ENCODE measurements at places on chromosomes 12 and 14. TPM values are rescaled to one million over a fixed set of nuclear protein-coding genes. Genes with fewer than 3 reads are reported as not detected.

- H3K4me3 ChIP-seq, result no peak overlapping the region
- peaks cover 2% of the 10 kb centered on the region for H3K27me3 ChIP-seq
- DNase-seq, result no peak
These were observed 56.3 kb downstream of the SLC6A15 start for GRCh38 chr12:84856156-84856900.

The TSHR gene
- total RNA-seq, result 0.70 TPM

The SRRM4 gene
- total RNA-seq, result not detected

GRCh38 chr14:64074961-64075612, 219.1 kb downstream of the ESR2 start:
- H3K27ac ChIP-seq, result no peak overlapping the region
- H3K27me3 ChIP-seq, result no peaks in the 10 kb centered on the region
- peaks cover 56% of the 10 kb centered on the region for H3K36me3 ChIP-seq
- H3K4me1 ChIP-seq, result peaks cover 4% of the 10 kb centered on the region
- H3K4me3 ChIP-seq, result no peak overlapping the region

DNA sequence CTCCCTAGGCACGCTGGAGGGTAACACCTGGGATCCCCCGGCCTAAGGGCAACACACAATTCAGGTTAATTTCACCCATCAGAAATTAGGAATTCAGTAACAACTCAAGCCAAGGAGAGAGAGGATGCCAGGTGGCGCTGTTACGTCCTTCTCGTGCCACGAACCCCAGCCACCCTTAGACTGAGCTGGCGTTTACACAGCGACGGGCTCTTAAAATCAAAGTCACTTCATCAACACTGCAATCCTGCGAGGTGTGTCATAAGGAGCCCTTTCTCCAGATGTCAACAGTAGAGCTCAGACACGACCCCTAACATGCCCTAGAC, 110.6 kb upstream of the TMEM132D start:
- no peaks in the 10 kb centered on the region for H3K36me3 ChIP-seq
- H3K27ac ChIP-seq, result no peak overlapping the region
- no peaks in the 10 kb centered on the region for H3K4me1 ChIP-seq
- DNase-seq, result no peak

- peaks cover 18% of the 10 kb centered on the region for H3K4me1 ChIP-seq
- no peaks in the 10 kb centered on the region for H3K36me3 ChIP-seq
- H3K4me3 ChIP-seq, result no peak overlapping the region
- H3K27ac ChIP-seq, result no peak overlapping the region
These were observed 4.9 kb downstream of the PTHLH start for GRCh38 chr12:27967551-27968054.

DNA sequence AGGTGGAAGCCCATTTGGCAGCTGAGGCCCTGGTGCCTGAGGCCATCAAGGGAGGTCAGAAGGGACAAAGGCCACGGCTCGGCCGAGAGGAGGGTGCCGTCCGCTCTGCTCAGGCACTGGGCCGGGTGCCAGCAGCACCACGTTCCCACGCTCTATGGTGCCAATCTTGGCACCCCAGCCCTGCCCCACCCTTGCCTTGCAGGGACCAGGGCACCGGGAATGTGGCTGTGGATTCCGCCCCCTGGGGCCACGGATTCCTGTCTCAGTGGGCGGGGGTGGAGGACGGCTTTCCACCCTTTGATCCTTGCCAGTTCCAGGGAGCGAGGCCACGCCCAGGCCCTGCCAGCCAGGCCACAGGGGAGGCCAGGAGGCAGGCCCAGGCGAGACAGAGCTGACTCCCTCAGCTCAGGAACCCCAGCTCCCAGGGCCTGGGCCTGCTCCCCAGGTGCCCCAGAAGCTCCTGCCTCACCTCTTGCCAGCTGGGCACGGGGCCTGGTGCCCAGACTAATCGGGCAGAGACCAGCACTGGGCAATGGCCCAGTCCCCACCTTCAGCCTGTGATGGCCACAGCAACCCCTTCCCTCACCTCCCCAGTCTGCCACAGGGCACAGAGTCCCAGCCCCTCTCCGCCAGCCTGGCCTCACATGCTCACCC, 26.4 kb upstream of the GPR132 start:
- peaks cover 7% of the 10 kb centered on the region for H3K27me3 ChIP-seq
- no peak overlapping the region for H3K4me3 ChIP-seq
- H3K4me1 ChIP-seq, result peaks cover 34% of the 10 kb centered on the region
- no peak for DNase-seq

The PTHLH gene
- not detected for total RNA-seq

The CLEC1B gene
- total RNA-seq, result not detected

GRCh38 chr14:24422261-24422660, 7.2 kb downstream of the CBLN3 start:
- DNase-seq, result no peak
- peaks cover 30% of the 10 kb centered on the region for H3K4me1 ChIP-seq

- peaks cover 60% of the 10 kb centered on the region for H3K4me1 ChIP-seq
- peak overlapping the region; percentile 31 for H3K27ac ChIP-seq
- H3K36me3 ChIP-seq, result peaks cover 14% of the 10 kb centered on the region
- no peak for DNase-seq
These were observed 3.6 kb downstream of the SLC48A1 start for GRCh38 chr12:47776471-47777143.

- DNase-seq, result no peak
- H3K27ac ChIP-seq, result no peak overlapping the region
- H3K27me3 ChIP-seq, result no peaks in the 10 kb centered on the region
- H3K4me3 ChIP-seq, result no peak overlapping the region
- no peaks in the 10 kb centered on the region for H3K36me3 ChIP-seq
These were observed 160.8 kb upstream of the LMO3 start for GRCh38 chr12:16766736-16767135.

DNA sequence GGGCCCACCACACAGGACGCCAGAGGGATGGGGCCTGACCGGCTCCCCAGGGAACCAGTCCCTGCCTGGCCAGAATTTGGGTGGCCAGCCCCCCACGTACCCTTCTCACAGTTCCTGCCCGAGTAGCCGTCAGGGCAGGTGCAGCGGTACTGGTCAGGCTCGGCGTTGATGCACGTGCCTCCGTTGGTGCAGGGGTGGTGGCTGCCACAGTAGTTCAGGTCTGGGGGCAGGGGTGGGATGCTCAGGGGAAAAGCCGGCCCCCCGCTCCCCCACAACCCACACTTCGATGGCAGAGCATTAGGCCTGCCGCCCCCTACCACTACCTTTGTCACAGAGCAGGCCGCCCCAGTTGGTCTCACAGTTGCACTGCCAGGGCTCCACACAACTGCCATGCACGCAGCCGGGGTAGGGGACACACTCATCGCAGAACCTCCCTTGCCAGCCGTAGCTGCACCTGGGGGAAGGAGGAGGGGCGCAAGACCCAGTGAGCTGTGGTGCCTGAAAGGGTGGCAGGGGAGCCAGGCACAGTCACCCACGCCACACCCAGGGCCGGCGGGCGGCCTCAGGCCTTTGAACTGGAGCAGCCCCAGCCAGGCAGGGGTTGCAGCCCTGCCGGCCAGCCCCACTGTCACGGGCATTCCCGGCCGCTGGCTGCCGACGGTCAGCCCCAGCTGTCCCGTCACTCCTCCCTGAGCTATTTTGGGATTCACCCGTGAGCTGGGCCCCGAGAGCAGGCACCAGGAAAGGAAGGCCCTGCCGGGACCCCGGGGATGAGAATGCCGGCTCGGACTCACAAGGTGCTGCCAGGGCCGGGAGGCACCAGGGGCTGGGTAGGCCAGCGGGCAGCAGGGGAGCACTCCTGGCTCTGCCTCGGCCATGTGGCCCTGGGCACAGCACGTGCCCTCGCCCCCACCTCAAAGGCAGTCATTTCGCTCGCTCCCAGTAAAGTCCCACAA, 16.5 kb downstream of the JAG2 start:
- H3K4me3 ChIP-seq, result no peak overlapping the region
- no peaks in the 10 kb centered on the region for H3K27me3 ChIP-seq
- H3K4me1 ChIP-seq, result no peaks in the 10 kb centered on the region
- no peak for DNase-seq

DNA sequence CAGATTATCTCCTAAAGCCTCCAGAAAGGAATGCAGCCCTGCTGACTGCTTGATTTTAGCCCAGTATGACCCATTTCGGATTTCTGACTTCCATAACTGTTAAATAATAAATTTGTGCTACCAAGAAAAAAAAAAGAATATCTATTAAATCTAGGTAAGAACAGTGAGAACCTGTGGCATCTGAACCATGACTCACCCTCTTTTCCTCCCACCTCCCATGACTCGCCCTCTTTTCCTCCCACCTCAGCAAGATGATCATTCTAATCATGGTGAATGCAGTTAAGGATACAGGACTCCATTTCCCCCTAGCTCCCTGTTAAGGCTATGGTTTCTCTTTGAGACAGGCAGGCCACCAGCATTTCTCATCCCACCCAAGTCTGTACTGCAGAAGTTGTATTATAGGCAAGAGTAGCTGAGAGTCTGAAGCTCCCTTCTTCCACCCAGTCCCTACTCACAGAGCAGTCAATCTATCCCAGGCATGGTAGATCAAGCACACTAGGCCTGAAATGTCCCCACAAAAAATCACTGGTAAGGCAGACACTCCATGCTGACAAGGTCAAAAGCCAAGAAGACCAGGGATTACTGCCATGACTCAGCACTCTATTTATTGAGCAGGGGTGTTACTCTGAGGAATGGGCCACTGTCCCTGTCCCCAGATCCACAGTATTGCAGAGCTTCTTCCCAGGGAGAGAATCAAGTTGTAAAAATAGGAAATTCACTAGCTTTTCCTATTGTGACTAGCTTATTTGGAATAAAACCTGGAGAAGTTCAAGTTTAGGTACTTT, 188.9 kb downstream of the ADAMTS20 start:
- H3K27me3 ChIP-seq, result no peaks in the 10 kb centered on the region
- H3K36me3 ChIP-seq, result no peaks in the 10 kb centered on the region
- H3K4me1 ChIP-seq, result no peaks in the 10 kb centered on the region
- DNase-seq, result no peak

- no peak for DNase-seq
- H3K27me3 ChIP-seq, result no peaks in the 10 kb centered on the region
- no peak overlapping the region for H3K27ac ChIP-seq
- H3K4me3 ChIP-seq, result no peak overlapping the region
- H3K4me1 ChIP-seq, result no peaks in the 10 kb centered on the region
These were observed 58.9 kb upstream of the KITLG start for GRCh38 chr12:88638966-88639760.

The KLRG1 gene
- total RNA-seq, result 12.8 TPM

GRCh38 chr14:104105071-104105821, 19.7 kb downstream of the ASPG start:
- no peak overlapping the region for H3K27ac ChIP-seq
- H3K27me3 ChIP-seq, result no peaks in the 10 kb centered on the region
- no peak overlapping the region for H3K4me3 ChIP-seq
- H3K4me1 ChIP-seq, result no peaks in the 10 kb centered on the region

DNA sequence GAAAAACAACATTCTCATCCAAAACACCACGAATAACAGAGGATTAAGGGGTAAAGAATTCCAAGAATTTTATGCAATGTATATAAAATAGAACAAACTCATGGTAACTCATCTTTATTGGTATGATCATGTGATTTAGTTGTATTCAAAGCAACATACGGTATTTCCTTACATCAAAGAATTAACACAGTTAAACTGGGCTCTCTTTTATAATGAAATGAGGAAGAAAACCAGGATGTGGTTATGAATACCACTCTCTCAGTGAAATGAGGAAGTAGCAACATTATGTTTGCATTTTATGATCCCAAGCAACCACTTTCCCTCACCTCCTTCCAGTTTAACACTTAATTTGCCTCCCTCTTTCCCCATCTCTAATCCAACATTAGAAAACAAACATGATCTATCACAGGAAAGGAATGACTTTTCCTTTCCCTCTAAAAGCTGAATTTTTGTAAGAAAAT, 22.9 kb downstream of the SPTLC2 start:
- H3K27me3 ChIP-seq, result no peaks in the 10 kb centered on the region
- H3K36me3 ChIP-seq, result peaks cover 35% of the 10 kb centered on the region
- DNase-seq, result no peak
- peak overlapping the region; percentile 84 for H3K27ac ChIP-seq
- H3K4me3 ChIP-seq, result peak overlapping the region; percentile 36
- peaks cover 57% of the 10 kb centered on the region for H3K4me1 ChIP-seq

DNA sequence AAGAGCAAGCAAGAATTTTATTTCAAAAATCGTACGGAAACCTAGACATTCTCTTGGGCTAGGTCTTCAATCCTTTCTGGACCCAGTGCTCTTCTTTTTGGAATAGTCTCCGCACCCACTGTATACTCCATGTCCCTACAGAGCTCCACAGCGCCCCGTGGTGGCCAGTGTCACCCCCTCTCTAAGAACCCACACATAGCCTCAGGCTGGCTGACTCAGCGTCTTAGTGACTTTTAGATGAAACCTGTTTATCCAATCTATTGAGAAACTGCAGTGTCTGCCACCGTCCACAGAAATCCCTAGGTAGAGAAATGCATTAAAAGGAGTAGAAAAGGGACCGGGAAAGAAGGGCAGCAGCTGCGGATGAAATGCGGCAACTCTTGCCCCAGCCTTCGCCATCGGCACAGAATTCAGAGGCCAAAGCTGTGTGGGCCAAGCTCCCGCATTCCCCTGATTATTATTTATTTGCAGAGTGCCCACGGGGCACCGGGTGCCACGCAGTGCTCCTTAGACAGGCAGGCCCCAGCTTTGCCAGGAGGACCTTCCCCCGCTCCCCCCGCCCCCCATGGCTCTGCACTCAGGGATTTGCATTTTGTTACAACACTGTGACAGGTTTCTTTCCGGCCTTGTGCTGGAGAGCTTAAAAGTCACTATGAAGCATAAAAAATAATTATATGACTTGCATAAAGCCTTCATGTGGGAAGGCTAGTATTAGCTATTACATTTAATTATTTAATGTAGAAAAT, 170.1 kb upstream of the FKBP4 start:
- peaks cover 9% of the 10 kb centered on the region for H3K4me1 ChIP-seq
- H3K4me3 ChIP-seq, result no peak overlapping the region
- H3K36me3 ChIP-seq, result no peaks in the 10 kb centered on the region
- peaks cover 39% of the 10 kb centered on the region for H3K27me3 ChIP-seq
- DNase-seq, result no peak

- H3K27ac ChIP-seq, result no peak overlapping the region
- H3K4me3 ChIP-seq, result no peak overlapping the region
- H3K36me3 ChIP-seq, result peaks cover 8% of the 10 kb centered on the region
- H3K27me3 ChIP-seq, result no peaks in the 10 kb centered on the region
- H3K4me1 ChIP-seq, result peaks cover 11% of the 10 kb centered on the region
These were observed 4.5 kb downstream of the USP30 start for GRCh38 chr12:109056891-109057290.

DNA sequence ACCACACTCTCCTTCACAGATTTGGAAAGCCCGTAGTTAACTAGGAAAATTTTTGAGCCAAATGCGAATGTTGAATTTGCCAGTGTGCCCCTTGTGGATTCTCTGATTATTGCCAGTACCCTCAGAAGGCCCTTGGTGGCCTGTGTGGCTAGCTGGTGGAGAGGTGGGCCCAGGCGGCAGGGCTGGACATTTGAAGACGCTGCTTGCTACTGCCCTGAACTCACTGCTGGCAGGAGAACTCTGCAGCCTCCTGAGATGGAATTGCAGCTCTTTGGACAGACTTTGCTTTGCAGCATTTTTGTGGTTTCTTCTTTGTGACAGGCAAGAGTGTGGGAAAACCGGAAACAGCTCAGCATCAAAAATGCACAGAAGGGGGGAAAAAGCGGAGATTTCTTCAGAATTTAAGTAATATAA, 97.6 kb downstream of the TGFB3 start:
- H3K4me1 ChIP-seq, result peaks cover 7% of the 10 kb centered on the region
- peaks cover 6% of the 10 kb centered on the region for H3K36me3 ChIP-seq
- no peak overlapping the region for H3K27ac ChIP-seq
- no peaks in the 10 kb centered on the region for H3K27me3 ChIP-seq

GRCh38 chr14:55582746-55583145, 2.7 kb downstream of the KTN1 start:
- H3K27ac ChIP-seq, result no peak overlapping the region
- H3K4me1 ChIP-seq, result peaks cover 45% of the 10 kb centered on the region
- H3K4me3 ChIP-seq, result no peak overlapping the region
- no peak for DNase-seq
- H3K36me3 ChIP-seq, result peaks cover 3% of the 10 kb centered on the region

- H3K27ac ChIP-seq, result no peak overlapping the region
- no peak for DNase-seq
These were observed 190.3 kb upstream of the CDKN3 start for GRCh38 chr14:54206516-54206915.

Measured in activated CD4-positive, alpha-beta memory T cell treated with anti-CD3 and anti-CD28 coated beads, Interleukin-2, amount 10 ng/mL, durations not matched to agents 7 days and 5 days (primary cell).